ENCODE measurements at places on chromosomes 5 and 9.

- DNase-seq = no peak
- H3K36me3 ChIP-seq = no peaks in the 10 kb centered on the region
- H3K27me3 ChIP-seq = no peaks in the 10 kb centered on the region
- no peak overlapping the region for H3K27ac ChIP-seq
Measured at GRCh38 chr9:114991861-114992260, 61.5 kb upstream of the TNFSF8 start.

DNA sequence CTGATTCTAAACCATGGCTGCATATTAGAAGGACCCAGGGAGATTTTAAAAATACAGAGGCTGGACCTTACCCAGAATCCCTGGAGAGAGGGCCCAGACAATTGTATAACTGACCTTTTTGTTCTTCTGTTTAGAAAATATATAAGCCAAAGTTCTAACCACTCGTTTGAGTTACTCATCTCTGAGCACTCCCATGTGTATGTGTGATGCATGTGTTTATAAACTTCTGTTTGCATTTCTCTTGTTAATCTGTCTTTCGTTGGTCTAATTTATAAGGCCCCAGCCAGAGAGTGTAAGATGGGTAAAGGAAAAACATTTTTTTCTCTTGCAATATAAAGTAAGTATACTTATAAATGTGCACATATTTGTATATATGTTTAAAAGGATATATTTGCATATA is 443.9 kb downstream of the ZNF608 start:
- no peak overlapping the region for H3K4me3 ChIP-seq
- no peak overlapping the region for H3K27ac ChIP-seq
- H3K27me3 ChIP-seq = no peaks in the 10 kb centered on the region
- no peak for DNase-seq

- no peaks in the 10 kb centered on the region for H3K36me3 ChIP-seq
- H3K27me3 ChIP-seq = no peaks in the 10 kb centered on the region
- H3K4me3 ChIP-seq = no peak overlapping the region
- DNase-seq = no peak
- H3K4me1 ChIP-seq = no peaks in the 10 kb centered on the region
Measured at GRCh38 chr5:53893626-53894025, 333.2 kb downstream of the NDUFS4 start.

DNA sequence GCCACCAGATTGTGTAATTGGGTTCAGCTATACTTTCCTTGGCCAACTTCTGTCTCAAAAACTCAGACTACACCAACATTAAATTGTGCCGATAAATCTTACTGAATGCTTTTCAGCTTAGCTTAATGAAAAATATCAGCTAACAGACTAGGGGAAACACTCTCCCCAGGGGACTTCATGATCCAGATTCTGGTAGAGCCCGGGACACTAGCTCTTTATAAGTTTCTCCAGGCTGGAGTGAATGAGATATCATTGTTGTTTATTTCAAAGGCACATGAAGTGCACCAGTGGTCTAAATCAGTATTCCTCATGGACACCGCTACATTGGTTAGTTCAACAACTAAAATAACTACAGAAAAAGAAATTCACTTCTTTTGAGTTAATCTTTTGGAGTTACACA is 10.5 kb upstream of the LHFPL2 start:
- no peaks in the 10 kb centered on the region for H3K36me3 ChIP-seq
- H3K4me1 ChIP-seq = no peaks in the 10 kb centered on the region
- H3K27me3 ChIP-seq = no peaks in the 10 kb centered on the region
- H3K4me3 ChIP-seq = no peak overlapping the region
- no peak overlapping the region for H3K27ac ChIP-seq
- DNase-seq = no peak
